Stimulated activated CD4-positive, alpha-beta T cell treated with anti-CD3 and anti-CD28 coated beads, Interleukin-1b, Interleukin-23, amount 100 ng/mL, for 1 hour (primary cell): ENCODE measurements at places on chromosomes 13 and 19.
A peak's percentile ranks its signal among the peaks of the same experiment; 100 is the strongest.

GRCh38 chr13:105971738-105972137, 563.7 kb downstream of the EFNB2 start:
- DNase-seq, result no peak

GRCh38 chr13:37144661-37145060, 39.2 kb upstream of the CSNK1A1L start:
- DNase-seq, result no peak

- DNase-seq, result no peak
These were observed 605.8 kb downstream of the PCDH9 start for GRCh38 chr13:66624302-66624701.

DNA sequence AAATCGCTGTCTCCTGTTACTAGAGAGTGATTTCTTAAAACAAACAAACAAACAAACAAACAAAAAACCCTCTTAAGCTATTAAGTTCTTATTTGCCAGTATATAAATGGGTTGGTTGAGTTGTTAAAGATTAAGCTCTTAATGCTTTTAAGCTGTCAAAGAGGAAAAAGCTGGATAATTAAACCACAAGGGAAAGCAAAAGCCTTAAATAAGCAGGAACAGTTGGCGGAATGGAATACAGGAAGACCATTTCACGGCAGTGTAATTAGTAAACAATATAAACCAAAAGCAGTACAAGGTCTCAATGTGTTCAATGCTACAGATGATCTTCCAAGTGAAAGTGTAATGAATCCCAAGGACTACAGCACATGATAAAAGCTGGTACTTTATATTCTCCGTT, 32.2 kb upstream of the GGACT start:
- no peak for DNase-seq

GRCh38 chr19:49335071-49335783, at the start of gene CD37:
CD37 (plus strand) TSS chr19:49335406; CDS start chr19:49335541, 135 bp downstream.
- peak; percentile 18 for DNase-seq

GRCh38 chr13:27522847-27523246, 72.5 kb upstream of the MTIF3 start:
- DNase-seq, result no peak

DNA sequence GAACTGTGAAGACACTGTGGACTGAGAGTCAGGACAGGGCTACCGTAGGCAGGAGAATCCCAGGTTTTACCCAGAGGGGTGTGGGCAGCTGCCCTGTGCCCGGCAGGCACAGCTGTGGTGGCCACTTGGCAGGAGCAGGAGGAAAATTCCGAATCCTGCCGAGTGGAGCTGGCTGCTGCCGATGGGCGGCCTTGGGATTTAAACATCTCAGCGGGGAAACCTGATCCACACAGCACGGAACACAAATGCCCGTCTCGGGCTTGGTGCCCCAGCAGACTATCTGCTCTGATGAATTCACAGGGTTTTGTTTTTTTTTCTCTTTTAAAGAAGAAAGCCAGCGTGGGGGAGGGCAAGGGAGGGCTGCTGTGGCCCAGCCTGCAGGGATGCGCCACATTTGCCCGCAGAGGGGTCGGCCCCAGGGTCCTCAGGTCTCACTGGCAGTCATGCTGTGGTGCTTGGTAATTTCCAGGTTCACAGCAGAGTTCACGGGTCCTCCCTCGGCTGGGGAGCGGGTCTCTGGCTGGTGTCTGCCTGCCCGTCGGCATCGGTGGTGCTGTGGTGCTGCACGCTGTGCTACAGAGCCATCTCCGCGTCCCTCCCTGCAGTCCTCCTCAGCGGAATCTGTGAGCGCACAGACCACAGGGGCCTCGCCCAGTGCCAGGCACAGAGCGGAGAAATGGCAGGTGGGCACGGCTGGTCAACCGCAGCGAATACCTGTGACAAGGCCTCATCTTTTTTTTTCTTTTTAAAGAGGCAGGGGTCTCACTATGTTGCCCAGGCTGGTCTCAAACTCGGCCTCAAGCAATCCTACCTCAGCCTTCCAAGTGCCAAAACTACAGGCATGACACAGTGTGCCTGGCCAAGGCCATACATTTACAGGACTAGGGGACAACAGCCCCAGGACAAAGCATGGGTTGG, 28.1 kb downstream of the MPND start:
- DNase-seq, result no peak

DNA sequence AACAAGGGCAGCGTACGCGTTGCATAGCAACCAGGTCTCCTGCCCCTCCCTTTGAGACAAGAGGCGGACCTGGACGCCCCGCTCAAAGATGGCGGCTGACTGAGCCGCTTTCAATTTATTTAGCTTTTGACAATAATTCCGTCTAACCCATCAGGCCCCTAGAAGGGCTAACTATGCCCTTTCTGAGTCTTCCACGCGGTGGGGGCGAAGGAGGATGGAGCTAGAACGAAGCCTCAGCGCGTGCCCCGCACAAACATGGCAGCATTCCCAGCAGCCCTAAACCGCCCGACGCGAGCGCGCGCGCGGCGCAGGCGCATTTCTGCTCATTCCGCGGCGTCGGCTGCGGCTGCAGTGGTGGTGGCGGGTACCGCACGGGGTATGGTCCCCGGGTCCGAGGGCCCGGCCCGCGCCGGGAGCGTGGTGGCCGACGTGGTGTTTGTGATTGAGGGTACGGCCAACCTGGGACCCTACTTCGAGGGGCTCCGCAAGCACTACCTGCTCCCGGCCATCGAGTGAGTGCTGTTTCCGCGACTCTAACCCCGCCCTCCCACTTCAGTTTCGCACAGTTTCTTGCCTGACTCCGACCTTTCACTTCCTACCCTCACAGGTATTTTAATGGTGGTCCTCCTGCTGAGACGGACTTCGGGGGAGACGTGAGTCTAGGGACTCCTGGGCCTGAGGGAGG, at the start of gene MED25:
Gene MED25 (plus strand): TSS at position 326 of the 685 bp plus-strand sequence. CDS start 53 bp downstream, at position 379.
- DNase-seq, result peak; percentile 68

GRCh38 chr13:29800687-29801086, 49.7 kb downstream of the UBL3 start:
- DNase-seq, result no peak

DNA sequence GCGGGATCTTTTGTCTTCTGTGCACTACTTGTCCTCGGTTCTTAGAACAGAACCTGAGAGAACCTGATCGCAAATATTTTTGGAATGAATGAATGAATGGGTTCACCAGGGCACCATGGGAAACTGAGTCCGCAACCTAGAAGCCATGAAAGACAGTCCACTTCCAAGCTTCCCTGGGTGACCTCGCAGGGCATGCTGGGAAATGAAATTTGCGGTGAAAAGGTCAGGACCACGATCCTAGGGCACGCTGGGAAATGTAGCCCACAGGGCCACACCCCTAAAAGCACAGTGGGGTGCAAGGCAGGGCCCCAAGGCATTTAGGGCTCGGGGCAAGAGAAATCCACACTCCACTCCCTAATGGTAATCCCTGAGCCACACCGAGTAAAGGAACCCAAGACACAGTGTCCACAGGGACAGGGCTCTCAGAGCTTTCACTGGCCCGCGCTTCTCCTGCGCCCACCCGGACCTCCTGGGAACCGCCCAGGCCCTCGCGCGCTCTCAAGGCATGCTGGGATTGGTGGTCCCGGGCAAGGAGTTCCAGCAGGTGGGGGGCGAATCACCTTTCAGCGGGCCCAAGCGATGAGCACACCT, 1.1 kb upstream of the PPP1R12C start:
- no peak for DNase-seq

DNA sequence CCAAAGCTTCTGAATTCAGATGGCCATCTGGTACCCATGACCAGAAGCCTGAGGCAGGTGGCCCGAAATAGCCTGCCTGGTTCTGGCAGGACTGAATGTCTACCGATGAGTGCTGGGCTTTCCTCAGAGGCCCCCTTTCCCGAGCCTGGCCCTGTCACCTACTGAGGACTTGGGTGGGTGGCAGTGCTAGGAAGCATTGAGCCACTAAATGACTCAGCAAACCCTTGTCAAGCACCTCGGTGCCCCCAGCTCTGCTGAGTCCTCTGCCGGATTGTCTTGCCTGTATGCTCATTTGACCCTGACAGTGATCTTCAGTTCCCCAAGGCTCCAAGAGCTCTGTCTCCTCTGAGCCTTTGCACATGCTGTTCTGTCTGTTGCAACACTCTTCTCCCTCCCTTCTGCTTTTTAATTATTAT, 17.9 kb downstream of the PPP1R37 start:
- DNase-seq, result no peak

- no peak for DNase-seq
These were observed 12.6 kb downstream of the NAXD start for GRCh38 chr13:110627761-110628476.

DNA sequence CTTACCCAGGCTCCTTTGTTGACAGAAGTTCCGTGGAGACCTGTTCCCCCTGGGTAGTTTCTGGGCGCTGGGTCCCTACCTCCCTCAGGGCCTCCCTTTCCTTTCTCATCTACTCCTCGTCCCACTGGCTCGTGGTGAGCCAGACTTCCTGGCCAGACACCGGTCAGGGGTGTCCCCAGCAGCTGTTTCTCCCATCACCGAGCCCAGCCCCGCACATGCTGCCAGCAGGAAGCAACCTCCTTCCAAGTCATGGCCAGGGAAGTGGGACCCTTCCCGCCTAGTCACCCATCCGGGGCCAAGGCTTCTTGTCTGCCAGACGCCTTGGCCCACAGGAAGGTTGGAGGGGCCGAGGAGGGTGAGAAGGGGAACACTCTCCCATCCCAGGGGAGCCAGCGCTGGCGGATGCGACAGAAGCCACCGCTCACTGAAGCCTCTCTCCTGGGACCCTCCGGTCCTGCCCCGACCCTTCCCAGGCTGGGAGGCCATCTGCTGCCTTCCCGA, 5.7 kb downstream of the PAK4 start:
- DNase-seq, result no peak

DNA sequence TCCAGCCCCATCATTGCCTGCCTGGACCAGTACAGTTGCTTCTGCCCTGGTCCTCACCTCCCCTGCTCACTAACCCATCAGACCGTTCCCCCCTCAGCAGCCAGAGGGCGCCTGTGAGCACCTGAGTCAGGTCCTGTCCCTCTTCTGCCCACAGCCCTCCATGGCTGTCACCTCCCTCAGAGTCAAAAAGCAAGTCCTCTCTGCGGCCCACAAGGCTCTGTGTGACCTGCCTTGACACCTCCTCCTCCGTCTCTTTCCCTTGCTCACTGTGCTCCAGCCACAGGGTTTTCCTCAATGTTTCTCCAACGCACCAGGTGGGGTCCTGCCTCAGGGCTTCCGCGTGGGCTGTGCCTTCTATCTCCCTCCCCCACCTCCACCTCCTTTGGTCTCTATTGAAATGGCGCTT, 29.4 kb upstream of the PTPRS start:
- DNase-seq, result peak; percentile 30

GRCh38 chr13:37270226-37271001, 164.9 kb upstream of the CSNK1A1L start:
- DNase-seq, result no peak

- DNase-seq, result no peak
These were observed 309 bp upstream of the SLITRK1 start for GRCh38 chr13:83882606-83882959.

- DNase-seq, result no peak
These were observed 3.7 kb downstream of the ICAM1 start for GRCh38 chr19:10274589-10274988.

- DNase-seq, result no peak
These were observed 32.3 kb downstream of the ITM2B start for GRCh38 chr13:48265217-48265815.

GRCh38 chr19:1631557-1632100, 20.8 kb downstream of the TCF3 start:
- DNase-seq, result no peak

GRCh38 chr13:78602561-78603239, 652 bp downstream of the POU4F1 start:
- no peak for DNase-seq

- peak; percentile 66 for DNase-seq
These were observed at the start of gene LRCH1 for GRCh38 chr13:46552889-46553520. LRCH1 (plus strand) TSS chr13:46553170; CDS start chr13:46553397, 227 bp downstream.

GRCh38 chr13:98557937-98558792, 18.7 kb downstream of the STK24 start:
- DNase-seq, result no peak

DNA sequence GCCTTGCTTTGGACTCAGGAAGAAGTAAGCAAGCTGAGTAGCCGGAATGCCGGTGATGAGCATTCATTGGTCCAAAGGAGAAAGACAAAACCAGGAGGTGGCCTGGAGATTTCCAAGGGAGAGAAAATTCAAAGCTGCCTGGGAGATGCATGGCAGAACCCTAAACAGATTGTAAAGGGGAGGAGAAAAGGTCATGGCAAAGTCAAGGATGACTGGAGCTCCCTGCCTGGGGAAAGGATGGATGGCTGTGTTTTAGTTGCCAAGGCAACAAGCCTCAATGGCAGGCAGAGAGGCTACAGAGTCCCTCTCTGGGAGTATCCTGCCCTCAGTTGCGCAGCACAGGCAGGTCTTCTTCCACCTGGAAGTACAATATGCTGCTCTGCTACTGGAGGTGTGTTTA, 134.0 kb downstream of the ENOX1 start:
- DNase-seq, result no peak

- no peak for DNase-seq
These were observed 72.9 kb downstream of the SLC10A2 start for GRCh38 chr13:102993348-102993747.

GRCh38 chr19:2578391-2578890, 102.5 kb downstream of the GADD45B start:
- DNase-seq, result no peak

- DNase-seq, result peak; percentile 32
These were observed 475.8 kb downstream of the FOXO1 start for GRCh38 chr13:40190641-40191100.

DNA sequence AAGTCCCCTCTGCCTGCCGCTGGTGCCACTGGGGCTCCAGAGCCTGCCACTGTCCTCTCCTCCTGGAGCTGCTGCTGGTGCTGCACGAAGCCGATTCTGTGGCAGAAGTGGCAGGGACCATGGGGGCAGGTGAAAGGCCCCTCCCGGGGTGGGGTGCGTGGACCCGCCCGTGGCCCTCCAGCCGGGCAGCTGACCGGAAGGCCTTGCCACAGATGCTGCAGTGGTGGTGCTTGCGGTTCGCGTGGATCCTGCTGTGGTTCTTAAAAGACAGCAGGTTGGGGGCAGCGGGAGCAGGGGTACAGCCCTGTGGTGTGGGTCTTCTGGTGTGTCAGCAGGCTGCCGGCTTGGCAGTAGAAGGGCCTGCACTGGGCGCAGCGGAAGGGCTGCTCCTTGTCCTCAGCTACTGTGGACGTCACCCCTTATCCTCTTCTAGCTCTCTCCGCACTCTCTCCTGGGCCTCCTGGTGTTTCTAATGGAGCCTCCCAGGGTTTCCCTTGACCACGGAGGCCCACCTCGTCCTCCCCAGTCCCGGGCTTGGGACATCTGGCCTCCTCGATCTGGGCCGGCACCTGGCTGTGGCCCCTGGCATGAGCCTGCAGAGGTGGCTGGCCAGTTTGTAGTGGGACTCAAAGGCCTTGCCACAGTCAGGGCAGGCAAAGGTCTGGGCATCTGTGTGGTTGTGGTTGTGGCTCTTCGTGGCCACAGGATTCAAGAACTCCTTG, 380.4 kb downstream of the OLFM4 start:
- DNase-seq, result no peak

GRCh38 chr13:52980695-52981094, 47.9 kb upstream of the OLFM4 start:
- DNase-seq, result no peak

- DNase-seq, result no peak
These were observed 102.2 kb upstream of the SERP2 start for GRCh38 chr13:44271473-44271872.

GRCh38 chr19:2783781-2784145, 690 bp upstream of the SGTA start:
- no peak for DNase-seq
